ENCODE measurements at places on chromosomes 6 and 20.

GRCh38 chr6:136989571-136990241 is 55.1 kb downstream of the IL20RA start:
- DNase-seq, result no peak

- DNase-seq, result no peak
These were observed 470.5 kb downstream of the COL12A1 start for GRCh38 chr6:74735304-74735703.

GRCh38 chr6:71908162-71908765 is 21.9 kb downstream of the RIMS1 start:
- DNase-seq, result no peak

DNA sequence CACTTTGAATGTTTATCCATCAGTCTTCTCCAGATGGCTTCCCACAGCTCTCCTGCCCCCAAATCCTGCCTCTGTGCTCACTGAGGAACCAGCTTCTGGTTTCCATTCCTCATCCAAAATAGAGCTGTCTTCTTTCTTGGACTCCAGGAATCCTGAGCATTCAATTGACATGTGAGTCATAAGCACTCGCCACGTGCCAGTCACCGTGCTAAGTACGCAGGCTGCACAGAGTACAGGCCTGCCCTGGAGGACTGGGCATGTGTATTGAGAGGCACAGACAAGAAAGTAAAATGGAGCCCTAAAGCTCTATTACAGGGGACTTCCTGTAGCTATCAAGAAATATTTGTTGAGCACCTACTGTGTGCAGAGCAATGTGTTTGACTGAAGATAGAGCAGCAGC is 39.7 kb upstream of the LRFN2 start:
- no peak for DNase-seq

DNA sequence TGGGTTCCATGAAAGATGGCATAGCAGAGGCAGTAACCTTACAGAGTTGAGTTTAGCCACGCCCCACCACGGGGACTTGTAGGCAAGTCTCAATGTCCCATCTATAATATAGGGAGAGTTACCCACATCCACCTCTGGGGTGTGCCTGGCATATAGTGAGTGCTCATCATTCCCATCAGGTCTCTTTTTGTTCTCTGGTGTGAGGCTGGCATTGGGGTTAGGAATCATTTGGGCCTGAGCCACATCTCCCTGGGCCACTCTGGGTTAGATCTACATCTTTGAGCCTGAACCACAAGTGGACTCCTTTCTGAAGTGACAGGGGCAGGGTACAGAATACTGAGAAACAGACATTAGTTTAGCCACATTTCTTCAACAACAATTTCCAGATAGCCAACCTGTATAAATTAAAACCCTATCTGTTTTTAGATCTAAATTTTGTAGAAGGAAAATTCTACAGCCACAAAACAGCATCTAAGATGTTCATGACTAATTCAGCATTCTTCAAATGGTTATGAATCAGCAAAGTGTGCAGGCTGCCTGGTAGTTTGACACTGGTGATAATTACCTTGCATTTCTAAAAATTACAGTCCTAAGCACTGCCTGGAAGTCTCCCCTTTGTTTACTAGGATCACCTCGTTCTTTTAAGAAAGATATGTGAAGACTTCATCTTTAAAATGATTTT is 20.1 kb downstream of the RNF24 start:
- DNase-seq, result no peak

DNA sequence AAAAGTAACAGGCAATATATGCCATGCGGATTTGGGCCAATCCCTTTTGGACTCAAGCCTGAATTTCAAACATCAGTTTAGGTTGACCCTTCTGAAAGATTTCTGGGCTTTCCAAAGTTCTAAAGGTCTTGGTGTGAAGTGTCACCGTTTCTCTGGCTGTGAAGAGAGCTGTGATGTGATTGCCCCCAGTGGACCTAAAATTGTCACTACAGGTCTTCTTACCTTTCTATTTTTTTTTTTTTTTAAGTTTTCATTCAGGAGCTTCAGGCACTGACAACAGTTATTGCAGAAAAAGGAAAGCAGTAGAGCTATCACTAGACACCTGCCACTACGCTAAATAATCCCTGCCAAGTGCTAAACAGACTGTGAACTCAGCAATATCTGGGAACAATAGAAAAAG is 75.7 kb upstream of the OPRM1 start:
- DNase-seq, result no peak

DNA sequence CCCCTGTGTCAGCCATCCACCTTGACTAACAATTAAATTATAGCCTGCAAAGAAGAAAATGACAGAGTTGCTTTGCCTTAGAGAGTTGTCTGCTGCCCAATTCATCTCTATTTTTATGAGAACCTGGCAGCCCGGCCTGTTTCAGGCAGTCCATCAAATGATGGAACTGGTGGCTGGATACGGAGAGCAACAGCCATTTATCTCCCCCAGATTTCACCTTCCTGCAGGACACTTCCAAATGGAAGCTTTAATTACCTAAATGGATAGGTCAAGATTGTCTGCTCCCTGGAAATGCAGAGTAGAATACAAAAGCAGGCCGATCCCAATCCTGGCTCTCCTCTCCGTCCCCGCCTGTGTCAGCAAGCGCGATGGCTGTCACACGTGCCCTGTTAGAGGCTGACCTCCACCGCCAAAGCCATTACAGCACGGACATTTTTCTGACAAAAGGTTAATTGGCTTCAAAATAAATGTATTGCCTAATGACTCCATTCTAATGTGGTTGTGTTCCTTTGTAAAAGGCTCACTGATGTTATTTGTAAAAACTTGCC is 86.7 kb downstream of the PACRG start:
- DNase-seq, result no peak

GRCh38 chr6:29487660-29488059 is at the start of gene MAS1L:
Gene MAS1L, minus strand, starts transcription at chr6:29487956. Its CDS starts 54 bp downstream, at chr6:29487902.
- DNase-seq, result no peak

GRCh38 chr6:162964488-162965140 is 236.8 kb downstream of the PACRG start:
- DNase-seq, result no peak

DNA sequence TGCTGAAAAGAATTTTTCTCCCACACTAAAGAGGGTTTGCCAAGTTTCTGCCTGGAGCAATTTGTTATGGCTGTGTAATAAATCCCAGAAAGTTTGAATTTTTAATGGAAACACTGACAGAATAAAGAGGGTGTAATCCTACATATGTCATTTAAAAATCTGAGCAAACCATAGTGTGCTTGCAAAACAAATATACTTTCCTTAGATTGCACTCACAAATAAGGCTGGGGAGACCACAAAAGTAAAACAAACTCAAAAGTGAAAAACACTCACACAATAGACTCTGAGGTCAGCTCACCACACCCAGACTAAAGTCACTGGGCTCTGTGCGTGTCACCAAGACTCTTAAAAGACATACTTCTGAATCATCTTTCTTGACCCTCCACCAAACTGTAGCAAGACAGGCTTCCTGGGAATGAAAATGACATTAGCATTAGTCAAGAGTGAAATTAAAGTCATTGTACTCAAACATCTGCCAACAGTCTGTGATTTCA is 4.8 kb upstream of the ATXN1 start:
- peak; percentile 70 for DNase-seq

- no peak for DNase-seq
These were observed 3.9 kb downstream of the OTOR start for GRCh38 chr20:16752082-16752481.

DNA sequence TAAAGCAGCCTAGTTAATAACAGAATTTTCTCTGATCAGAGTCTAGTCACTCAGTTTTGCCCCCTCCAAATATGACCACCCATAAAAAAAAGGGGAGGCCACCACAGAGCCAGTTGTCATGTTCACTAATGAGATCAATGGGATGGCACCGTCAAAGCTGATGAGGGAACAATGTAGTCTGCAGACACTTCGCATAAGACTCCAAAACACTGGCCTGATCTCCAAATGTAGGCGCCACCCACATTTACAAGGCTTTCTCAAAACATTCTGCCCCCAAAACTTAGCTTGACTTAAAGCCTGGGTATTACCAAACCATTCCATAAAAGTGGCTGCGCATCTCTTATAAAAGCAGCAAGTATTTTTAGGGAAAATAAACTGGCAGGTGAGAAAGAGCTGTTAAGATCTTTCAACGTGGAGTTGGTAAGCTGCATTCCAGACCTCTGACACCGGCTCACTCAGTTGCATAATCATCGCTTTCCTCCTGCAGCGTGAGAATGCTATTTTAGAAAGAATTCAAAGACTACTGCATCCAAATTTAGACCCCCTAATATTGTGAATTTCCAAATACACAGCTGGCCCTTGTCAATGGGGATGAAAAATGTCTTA is 59.3 kb downstream of the TBC1D7 start:
- DNase-seq, result no peak

DNA sequence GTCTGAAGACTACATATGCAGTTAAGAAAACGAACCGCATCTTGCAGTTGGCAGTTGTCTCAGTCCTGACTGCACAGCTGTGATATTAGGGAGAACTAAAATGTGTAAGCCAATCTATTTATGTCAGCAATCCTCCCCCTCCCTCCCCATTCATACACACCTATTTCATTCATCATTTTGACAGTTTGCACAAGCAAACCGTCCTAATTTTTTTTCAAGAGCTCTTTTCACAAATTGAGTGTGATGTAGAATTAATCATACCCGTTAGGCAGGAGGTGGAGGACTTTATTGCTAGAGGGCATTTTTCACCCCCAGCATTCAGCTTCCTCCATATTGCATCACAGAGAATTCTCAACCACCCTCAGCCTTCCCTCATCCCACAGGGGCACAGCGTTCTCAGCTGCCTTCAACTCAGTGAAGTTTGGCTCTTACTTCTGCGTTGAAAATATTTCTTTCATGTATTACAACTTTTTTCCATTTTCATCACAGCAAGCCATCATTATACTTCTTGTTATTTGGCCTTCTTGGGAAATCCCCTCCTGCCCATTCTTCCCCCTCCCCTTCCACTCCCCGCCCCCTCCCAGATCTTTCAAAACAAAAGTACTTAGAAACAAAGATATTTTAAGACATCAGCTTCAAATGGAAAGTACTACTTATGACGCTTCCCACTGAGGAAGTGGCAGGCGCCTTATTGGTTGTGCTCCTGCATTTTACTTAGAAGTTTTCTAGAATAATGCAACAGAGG is 37.5 kb downstream of the NOX3 start:
- DNase-seq, result peak; percentile 83

GRCh38 chr6:32244270-32244669 is 20.4 kb upstream of the NOTCH4 start:
- DNase-seq, result no peak

DNA sequence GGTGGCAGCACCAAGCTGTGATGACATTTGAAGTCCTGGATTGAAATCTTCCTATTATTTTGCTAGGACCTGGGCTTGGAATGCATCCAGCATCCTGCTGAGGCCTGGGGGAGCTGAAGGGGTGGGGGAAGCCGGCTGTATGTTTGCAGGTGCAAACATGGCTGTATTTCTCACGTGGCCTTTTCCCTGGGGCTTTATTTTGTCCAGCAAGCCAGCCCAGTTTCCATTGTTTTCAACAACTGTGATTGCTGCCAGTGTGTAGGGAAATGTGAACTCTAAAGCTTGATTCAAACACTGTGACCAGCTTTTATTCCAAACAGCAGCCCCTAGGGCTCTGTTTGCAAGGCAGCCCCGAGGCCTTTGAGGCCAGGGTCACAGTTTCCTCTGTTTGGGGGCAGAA is 683.0 kb downstream of the DHX35 start:
- no peak for DNase-seq
